Stimulated activated CD8-positive, alpha-beta memory T cell treated with anti-CD3 and anti-CD28 coated beads, Interleukin-4, amount 100 ng/mL, for 1 hour (primary cell): ENCODE measurements at places on chromosomes 5 and 9.

GRCh38 chr5:129747572-129748407 lies at the start of gene MINAR2:
Gene MINAR2, plus strand, starts transcription at chr5:129748094. Its CDS starts 97 bp downstream, at chr5:129748191.
- DNase-seq, result no peak

- DNase-seq, result no peak
Observed at GRCh38 chr9:86983620-86984259, 36.4 kb upstream of the GAS1 start.

DNA sequence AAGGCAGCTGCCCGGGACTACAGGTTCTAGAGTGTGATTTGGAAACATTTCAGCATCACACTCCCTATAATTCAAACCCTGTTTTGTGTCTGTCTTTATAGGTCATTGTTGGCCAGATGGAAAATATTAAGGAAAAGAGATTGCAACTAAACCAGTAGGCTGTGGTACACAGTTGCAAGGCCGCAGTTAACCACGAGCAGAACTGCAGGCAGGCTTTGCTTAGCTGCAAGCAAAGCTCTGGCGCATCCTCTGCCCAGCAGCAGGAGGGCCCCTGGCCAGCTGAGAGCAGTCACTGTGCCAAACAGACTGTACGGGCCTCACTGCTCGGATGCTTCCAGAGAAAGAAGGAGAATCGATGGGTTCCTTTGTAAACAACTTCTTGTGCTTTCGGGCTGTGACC lies 204.5 kb downstream of the DENND1A start:
- DNase-seq, result no peak

DNA sequence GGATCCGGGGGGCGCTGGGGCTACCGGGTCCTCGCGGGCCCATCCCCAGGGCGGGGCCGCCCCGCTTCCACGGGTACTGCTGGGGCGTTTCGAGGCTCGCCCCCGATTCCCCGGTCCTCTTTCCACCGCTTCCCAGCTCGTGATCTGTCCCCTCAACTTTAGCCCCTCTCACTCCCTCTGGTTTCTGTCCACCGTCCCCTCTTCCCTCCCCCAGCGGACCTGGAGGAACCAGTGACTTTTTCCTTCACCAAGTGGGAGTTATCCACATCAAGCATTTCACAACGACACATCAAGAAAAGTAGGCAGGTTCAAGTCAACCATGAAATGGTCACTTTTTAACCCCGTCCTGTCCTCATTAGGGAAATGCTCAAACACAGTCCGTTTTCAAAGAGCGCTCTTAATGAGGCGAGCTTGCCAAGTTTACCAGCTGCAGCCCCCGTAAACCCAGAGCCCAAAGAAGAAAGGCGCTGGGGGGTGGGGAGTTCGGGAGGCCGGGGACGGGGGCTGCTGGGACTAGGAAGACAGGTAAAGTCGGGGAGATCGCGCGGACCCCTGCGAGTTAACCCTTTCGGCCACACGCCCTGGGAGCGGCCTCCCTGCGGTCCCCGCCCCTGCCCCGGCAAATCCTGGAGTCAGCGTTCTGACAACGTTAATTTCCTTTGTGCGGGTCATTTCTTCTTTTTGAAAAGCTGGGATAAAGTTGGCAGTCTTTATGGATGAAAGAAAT lies 2.1 kb upstream of the NFIB start:
- DNase-seq, result no peak

DNA sequence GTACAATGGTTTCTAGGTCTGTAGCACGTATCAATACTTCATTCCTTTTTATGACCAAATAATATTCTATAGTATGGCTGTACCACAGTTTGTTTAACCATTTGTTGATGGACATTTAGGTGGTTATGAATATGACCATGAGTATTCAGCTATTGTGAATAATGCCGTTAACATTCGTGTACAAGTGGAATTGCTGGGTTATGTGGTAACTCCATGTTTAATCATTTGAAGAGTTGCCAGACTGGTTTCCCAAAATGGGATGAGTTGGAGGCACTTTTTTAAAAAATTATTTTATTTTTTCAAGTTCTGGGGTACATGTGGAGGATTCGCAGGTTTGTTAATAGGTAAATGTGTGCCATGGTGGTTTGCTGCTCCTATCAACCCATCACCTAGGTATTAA lies 4.6 kb downstream of the SNX2 start:
- no peak for DNase-seq

GRCh38 chr5:181222630-181223057 lies 437 bp upstream of the TRIM41 start:
- DNase-seq, result no peak

GRCh38 chr9:1869843-1870242 lies 145.3 kb upstream of the SMARCA2 start:
- DNase-seq, result no peak

- DNase-seq, result no peak
Observed at GRCh38 chr9:33165263-33166151, 1.6 kb downstream of the B4GALT1 start.
